ENCODE measurements at places on chromosomes 3 and 15.
A peak's percentile ranks its signal among the peaks of the same experiment; 100 is the strongest.

DNA sequence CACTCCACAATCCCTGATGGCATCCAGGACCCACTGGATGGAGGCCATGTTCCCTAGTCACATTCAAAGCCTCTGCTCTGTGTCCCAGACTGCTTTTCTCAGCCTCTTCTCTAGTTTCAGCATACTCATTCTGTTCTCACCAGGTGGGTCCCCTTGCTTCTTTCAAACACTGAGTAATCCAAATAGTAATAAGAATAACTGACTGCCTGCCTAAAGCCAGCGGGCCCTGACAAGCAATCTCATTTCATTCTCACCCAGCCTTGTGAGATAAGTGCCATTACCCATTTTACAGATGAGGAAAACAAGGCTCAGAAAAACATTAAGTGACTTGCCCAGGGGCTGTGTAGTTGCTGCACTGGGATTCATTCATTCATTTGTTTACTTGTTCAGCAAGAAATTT, 25.4 kb downstream of the MAPKAPK3 start:
- no peak for DNase-seq

- DNase-seq, result peak; percentile 36
Observed at GRCh38 chr3:32376115-32376514, 15.5 kb upstream of the CMTM7 start.

GRCh38 chr3:149384911-149385321, 7.5 kb upstream of the TM4SF1 start:
- no peak for DNase-seq

GRCh38 chr3:151327571-151328198, 1.7 kb downstream of the P2RY13 start:
- DNase-seq, result no peak

DNA sequence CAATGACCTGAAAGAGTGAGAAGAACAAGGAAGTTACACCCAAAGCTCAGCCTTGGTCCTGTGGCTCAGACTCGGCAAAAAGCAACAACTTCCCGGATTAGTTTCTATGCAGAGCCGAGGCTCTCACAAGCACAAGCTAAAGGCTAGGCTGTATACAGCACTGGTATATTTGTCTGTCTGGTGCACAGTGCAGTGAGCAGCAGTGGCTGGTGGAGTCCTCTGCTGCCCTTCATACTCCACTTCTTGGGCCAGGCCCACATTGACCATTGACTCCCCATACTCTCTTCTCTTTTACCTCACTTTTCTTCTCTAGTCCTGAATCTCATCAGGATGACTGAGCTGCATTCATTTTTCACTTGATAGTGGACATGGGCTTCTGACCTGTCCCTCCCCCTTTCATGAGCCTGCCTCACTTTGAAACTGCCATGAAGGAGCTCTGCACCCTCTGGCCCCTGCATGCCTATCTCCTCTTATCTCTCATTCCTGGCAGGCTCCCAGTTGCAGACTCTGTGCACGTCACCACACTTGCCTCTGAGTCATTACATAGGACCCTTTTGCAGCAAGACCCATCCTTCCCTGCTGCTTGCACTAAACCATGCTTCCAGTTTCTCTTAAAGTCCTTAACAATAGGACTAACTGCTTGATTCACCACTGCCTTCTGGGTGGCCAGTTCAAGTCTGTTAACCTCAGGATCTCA, 379.3 kb downstream of the NTRK3 start:
- DNase-seq, result peak; percentile 26

DNA sequence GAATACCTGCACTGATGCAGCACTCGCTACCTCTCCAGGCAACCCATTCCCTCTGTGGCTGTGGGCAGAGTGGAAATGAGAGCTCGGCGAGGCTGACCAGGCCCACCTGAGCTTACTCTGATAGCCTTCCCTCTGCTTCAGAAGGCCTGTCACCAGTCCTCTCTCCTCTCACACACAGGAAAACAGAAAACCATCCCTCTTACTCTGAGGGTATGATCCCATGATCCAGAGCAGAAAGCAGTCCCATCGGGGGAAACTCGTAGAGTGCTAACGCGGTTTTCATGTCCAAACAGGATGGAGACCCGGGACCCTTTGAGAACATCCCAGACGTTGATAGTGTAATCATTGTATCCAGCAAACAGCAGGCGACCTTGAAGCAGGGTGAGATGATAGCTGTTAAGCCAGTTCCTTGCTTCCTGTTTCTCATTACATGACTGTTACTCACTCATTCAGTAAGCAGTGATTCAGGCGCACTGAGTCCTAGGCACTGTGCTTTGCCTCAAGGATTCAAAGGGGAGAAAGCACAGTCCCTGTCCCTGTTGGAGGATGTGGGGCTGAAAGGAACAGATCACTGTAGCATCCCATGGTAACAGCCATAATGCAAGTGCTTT, 11.8 kb upstream of the BCL2L10 start:
- no peak for DNase-seq

DNA sequence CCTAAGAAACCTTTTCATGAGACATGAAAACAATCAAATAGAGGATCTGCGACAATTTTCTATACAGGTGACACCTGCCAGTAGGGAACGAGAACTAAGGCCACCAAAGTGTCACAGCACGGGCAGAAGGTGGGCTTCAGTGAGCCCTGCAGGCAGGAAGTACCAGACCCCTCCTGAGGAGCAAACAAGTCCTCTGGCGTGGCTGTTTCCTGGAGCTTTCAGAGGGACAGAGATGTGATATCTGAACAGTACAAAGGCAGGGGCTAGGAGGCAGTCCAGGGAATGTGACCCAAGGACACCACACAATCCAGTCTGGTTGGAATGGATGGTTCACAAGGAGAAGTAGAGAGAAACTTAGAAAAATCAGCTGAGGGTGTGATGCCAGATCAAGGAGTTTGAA, 16.8 kb downstream of the POMGNT2 start:
- DNase-seq, result no peak

- DNase-seq, result no peak
Observed at GRCh38 chr3:138329127-138329983, at the start of gene NME9. Gene NME9, minus strand, starts transcription at chr3:138329851. Its CDS starts 516 bp downstream, at chr3:138329335.

GRCh38 chr3:37772773-37773354, 88.8 kb upstream of the CTDSPL start:
- no peak for DNase-seq

All from astrocyte of the cerebellum (primary cell).